ENCODE measurements at places on chromosomes 11 and 22.

DNA sequence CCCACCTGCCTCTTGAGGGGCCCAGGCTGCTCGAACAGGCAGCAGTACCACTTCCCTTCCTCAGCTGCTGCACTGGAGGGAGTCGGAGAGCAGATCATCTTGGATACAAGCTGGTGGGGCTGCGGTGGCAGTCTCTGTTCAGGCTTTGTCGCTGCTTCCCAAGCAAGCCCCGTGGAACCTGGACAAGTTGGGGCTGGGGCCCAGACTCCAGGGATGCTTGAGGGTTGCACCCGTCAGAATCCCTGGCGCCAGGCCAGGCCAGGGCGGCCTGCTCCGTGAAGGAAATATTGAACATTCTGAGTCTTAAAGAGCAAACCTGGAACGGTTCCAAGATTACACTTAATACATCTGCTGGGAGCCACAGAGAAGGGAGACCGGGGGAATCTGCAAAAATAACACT lies 310.1 kb upstream of the SORL1-AS1 start:
- DNase-seq: peak; percentile 18

GRCh38 chr11:127862406-127862805 lies 725.0 kb downstream of the ETS1 start:
- peak; percentile 35 for DNase-seq

DNA sequence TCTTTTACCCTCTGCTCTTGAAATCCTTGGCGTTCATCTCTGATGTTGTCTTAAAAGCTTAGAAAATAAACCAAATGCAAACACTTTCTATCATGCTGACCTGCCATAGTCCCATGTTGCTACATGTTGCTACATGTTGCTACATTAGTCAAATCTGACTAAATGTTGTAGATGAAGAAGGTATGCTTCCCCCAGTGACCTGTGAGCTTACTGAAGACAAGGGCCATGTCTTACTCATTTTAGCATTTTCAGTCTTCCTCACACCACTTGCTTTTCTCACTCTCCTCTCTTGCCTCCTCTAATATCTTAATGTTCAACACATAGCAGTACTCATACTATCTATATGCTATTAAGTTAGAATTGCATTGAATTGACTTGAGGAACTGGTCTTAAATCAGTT lies 346.4 kb upstream of the MTNR1B start:
- DNase-seq: no peak

DNA sequence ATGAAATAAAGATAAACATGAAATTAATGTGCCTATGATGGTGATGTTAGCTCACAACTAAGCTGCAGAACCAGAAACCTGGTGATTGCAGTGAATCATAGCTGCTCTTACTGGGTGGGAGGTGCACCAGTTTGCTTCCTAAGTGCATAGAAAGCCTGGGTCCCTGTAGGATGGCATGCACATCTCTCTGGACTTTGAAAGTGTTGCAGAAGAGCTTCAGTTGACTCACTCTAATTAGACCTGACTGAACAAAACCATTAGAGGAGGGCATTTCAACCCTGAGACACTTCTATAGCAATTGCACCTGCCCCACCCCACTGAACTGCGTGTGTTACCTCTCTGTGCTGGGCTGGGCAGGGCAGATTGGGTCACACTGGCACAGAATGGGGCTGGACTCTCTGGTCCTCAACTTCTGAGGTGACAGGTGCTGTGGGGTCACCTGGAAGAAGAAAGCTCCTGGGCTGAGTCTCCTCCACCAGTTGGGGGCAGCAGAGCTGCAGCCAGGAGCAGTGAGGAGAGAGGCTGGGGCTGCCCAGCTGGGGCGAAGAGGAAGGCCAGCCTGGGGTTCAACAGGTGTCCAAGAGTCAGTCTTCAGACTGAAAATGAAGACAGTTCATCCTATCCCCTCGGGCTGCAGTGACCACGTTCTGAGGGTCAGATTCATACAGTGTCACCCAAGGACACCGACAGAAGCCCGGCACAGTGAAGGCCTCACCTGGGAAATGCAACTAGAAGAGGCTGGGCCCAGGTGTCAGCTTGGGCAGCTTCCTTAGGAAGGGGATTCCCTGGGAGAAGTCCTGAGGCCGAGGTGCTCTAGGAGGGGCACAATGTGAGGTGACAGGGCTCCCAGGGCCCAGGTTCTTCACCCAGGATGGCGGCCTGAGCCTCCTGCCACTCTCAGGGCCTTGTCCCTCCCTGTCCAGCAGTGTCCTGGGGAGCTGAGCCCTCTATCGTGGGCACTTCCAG lies 58.1 kb downstream of the GGTLC2 start:
- no peak for DNase-seq

DNA sequence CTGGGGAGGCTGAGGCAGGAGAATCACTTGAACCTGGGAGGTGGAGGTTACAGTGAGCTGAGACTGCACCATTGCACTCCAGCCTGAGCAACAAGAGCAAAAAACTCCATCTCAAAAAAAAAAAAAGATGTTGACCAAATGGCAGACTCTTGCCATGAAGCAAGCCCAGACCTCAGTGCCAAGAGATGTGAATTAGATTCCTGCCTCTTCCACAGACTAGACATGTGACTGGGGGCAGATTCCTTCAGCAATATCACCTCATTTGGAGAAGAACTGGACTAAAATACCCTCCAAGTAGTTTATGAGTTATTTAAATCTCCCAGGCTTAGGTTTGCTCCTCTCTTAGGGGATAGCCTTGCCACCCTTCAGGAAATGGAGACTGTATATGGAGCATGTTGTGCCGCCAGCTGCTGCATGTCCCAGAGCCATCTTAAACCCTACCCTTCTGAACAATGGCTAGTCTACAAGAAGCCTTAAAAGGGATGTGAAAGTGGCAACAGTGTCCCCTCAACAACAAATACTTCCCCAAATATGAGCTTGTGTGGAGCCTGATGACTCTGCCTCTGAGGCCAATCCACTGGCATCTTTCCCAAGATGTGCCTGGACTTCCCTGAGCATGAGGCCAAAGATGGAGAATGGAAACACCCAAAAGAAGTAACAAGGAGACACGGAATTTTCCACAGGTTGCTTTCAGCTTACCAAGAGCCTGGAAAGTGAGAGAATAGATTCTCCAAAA lies 763 bp upstream of the MS4A7 start:
- no peak for DNase-seq

GRCh38 chr11:17150521-17150920 lies 57.3 kb downstream of the PIK3C2A start:
- DNase-seq: no peak

GRCh38 chr22:47449508-47450270 lies 687.2 kb downstream of the TBC1D22A start:
- DNase-seq: no peak

DNA sequence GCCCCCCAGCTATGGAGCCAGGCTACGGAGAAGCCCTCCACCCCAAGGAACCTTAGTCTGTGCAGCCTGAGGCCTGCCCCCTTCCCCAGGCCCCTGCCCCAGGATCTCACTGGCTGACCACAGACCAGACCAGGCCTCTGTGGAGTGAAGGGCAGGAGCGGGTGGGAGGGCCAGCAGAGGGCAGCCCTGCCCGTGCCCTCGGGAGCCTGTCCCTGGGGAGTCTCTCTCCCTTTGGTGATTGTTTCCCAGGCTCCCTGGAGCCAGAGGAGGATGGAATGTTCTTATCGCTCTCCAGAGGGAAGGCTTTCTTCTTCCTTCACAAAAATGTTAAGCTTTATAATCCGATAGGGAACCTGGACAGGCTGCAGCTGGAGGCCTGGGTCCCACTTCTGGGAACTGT lies 455.3 kb downstream of the SOX6 start:
- DNase-seq: no peak

GRCh38 chr11:15519124-15519791 lies 404.5 kb downstream of the INSC start:
- no peak for DNase-seq

DNA sequence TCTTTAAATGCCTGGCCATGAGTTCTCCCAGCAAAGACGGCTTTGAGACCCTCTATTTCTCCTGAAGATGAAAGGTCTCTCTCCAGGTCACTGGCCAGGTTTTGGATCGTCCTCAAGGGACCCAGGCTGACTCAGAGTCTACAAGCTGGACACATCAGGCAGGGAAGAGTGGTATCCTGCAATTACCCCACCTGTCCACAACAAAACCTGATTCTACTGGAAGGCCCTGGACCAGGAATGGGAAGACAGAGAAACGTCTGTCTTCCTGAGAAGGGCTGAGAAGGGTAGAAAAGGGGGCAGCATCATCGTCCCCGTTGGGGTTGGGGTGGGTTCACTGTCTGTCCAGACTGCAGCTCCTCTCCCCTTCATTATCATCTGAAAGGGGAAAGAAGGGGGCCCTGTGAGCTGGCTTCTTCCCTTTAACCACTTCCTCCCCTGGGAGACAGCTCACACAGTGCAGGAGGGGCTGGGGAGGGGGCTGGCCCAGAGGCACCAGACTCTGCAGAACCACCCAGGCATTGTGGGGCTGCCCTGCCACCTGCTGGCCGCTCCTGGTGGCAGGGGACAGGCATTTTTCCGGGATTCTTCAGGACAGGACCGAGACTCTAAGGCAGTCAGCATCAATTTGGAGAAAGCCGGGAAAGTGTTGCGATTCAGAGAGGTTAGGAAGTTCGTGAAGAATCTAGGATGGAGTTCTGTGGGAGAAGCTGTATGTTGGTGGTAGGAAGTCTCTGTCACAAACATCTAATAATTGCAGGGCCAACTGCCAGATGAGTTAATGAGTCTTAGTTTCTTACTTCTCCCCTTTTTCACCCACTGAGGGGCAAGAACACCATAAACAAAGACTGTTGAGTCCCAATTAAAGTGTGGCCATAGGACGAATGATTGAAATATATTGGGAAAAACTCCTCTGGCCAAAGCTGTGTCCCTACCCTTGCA lies 57.6 kb downstream of the SYN3 start:
- DNase-seq: peak; percentile 47

- DNase-seq: peak; percentile 45
These were observed at the start of gene EP300 for GRCh38 chr22:41092023-41092817. Gene EP300 (plus strand): TSS chr22:41092592. CDS start chr22:41093005, 413 bp downstream.

- DNase-seq: no peak
These were observed 38.6 kb upstream of the CALCB start for GRCh38 chr11:15034687-15035267.

- no peak for DNase-seq
These were observed 12.5 kb downstream of the TAF1D start for GRCh38 chr11:93728792-93729128.

GRCh38 chr22:19884954-19885751 lies 30.5 kb upstream of the GNB1L start:
- DNase-seq: no peak

- peak; percentile 78 for DNase-seq
These were observed 52.5 kb upstream of the CLDN5 start for GRCh38 chr22:19576460-19577421.

- DNase-seq: no peak
These were observed 4.3 kb upstream of the AMPD3 start for GRCh38 chr11:10450462-10451425.

DNA sequence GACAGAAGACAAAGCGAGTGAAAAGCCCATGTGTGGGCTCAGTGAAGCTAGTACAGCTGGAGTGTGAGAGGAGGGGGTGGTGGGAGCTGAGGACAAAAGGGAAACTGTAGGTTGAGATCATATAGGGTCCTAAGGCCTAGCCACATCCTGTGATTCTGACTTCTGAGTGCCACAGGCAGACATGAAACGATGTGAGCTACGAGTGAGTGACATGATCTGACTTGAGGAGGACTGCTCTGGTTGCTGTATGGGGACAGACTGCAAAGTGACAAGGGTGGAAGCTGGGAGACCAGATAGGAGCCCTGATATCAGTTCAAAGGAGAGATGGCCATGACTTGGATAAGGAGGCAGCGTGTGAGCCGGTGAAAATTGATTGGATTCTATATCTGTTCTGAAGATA lies 85.4 kb downstream of the MICAL2 start:
- no peak for DNase-seq

DNA sequence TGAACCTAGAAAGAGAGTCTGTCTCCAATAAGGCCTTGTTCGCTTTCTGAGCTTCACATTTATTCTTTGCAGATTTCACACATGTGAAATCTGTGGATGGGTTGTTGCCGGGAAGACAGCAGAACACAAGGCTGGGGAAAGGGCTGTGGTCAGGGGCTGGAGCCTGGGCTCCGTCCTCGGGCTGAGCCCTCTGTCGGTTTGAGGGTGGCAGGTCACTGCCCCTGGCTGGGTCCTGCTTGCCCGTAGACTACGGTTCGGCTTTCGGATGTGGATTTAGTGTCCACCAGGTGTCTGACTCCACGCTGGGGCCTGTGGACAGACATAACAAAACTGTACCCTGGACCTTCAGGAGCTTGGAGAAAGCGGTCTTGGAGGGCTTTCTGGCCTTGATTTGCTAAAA lies 117.0 kb upstream of the ALX4 start:
- no peak for DNase-seq

DNA sequence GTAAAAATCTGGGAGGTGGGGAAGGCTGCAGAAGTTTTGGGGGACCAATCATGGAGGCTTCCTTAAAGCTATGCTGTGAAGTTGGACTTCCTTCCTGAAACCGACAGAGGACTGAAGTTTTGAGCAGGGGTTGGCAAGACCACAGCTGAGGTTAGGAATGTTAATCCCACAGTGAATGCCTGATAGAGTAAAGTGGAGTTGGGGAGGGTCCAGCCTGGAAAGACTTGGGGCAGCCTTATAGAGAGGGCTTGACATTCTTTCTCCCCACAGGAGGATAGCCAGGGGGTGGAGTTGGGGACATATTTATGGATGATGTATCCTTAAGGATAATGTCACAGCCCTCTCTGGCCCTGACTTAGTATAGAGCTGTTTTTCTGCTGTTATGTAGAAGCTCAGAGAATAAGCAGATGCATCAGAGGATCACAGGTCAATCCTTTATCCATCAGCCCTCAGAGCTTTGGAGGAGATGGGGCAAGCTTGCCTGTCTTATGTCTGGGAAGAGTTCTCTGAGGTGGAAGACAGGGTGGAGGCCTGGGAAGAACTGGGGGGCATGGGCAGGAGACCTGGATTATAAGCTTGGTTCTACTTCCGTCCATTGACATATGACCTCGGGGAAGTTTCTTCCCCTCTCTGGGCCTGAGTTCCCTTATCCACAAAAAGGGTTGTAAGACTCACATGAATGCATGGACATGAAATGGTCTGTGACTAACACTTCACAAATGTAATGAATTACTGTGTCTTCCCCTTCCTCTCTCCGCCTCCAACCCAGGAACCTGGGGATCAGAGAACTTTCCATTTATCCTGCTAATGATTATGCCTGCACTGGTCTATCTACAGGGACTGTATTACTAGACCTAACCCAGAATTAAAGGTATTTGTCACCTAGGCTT lies 317.8 kb downstream of the MIAT start:
- DNase-seq: no peak

DNA sequence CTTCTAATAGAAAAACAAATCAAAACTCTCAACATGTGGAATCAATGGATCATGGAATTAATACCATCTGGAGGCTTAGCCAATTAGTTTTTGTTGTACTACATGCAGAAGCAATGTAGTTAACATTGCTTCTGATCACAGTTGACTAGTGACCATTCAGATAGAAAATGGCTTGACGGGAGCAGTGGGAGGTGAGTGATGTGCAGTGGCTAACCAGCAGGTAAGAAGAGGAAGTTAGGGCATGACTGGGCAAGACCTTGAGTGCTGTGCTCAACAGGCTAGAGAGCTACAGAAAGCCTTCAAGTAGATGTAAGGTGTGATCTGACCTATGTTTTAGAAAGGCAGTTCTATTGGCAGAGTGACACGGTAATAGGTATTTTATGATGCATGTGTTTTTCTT lies 60.7 kb upstream of the ALKBH3 start:
- DNase-seq: no peak

- no peak for DNase-seq
These were observed 236.3 kb downstream of the SOX6 start for GRCh38 chr11:16120008-16120407.

GRCh38 chr11:114088836-114089235 lies 29.3 kb downstream of the ZBTB16 start:
- DNase-seq: no peak

GRCh38 chr11:116563028-116563711 lies 209.6 kb downstream of the BUD13 start:
- DNase-seq: no peak

- no peak for DNase-seq
These were observed 924.7 kb downstream of the OPCML start for GRCh38 chr11:132607575-132607974.
